ENCODE measurements at places on chromosomes 6 and 20.

DNA sequence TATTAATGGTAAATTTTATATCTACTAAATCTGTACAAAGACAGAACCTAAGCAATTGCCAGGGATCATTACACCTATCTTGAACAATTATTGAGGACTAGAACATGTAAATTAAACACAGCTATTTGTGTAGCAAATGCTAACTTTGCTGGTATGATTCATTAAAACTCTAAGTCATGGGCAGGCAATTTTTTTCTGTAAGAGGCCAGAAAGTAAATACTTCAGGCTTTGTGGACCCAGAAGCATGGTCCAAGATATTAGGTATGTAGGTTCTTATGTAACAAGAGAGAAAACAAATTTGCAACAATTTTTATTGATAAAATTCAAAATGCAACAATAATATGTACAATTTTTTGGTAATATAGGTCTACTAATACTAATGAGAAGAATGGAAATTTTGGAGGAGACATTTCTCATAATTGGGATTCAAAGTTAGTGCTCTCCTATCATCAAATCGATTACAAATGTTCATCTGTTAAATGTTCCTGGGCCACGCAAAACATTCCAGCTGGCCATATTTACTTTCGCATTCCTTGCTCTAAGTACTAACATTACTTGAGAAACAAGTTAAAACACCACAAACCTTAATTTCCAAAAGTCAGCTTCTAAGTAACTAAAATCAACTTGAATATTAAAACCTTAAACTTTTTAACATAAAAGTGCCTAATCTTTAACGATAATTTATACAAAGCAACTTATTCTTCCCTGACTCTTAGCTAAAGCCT, 4.3 kb downstream of the TMEM30A start:
- DNase-seq, result no peak

DNA sequence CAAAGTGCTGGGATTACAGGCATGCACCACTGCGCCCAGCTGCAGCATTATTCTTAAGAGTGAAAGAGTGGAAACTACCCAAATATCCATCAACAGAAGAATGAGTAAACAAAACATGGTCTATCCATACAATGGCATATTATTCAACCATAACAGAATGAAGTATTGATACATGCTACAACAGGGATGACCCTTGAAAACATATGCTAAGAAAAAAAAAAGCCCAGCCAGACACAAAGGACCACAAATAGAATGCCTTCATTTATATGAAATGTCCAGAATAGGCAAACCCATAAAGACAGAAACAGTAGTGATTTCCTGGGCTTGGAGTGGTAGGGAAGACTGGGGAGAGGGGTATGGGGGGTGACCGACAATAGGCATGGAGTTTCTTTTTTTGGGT, 7.1 kb downstream of the TUBB2B start:
- DNase-seq, result no peak

- no peak for DNase-seq
Observed at GRCh38 chr6:84422380-84422968, 195.0 kb upstream of the CEP162 start.

- DNase-seq, result no peak
Observed at GRCh38 chr6:99589290-99589672, 17.4 kb upstream of the PRDM13 start.

DNA sequence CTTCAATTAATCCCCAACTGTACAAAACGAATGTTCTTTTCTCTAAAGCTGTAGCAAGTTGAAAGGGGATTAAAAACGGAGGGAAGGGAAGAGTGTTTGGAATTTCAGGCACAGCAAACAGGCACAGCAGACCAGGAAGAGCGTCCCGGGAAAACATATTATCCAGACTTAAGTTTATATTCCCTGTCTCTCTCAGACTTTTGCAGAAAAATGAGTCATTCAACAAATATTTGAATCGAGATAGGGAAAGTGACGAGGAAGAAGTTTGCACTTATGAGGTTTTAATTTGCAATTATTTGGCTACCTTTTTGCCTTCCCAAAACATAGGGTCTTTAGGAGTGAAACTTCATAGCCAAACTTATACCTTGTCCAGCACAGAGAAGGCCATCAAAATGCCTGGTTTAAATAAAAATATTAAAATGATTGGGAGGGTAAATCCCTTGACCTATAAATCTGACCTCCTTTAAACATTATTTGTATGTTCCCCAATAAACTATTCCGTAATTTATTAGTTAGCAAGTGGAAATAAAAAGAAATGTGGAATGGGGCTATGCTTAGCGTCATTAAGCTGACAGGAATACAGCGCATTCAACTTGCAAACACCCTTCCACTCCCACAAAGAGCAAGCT, 16.0 kb downstream of the HFE start:
- no peak for DNase-seq

DNA sequence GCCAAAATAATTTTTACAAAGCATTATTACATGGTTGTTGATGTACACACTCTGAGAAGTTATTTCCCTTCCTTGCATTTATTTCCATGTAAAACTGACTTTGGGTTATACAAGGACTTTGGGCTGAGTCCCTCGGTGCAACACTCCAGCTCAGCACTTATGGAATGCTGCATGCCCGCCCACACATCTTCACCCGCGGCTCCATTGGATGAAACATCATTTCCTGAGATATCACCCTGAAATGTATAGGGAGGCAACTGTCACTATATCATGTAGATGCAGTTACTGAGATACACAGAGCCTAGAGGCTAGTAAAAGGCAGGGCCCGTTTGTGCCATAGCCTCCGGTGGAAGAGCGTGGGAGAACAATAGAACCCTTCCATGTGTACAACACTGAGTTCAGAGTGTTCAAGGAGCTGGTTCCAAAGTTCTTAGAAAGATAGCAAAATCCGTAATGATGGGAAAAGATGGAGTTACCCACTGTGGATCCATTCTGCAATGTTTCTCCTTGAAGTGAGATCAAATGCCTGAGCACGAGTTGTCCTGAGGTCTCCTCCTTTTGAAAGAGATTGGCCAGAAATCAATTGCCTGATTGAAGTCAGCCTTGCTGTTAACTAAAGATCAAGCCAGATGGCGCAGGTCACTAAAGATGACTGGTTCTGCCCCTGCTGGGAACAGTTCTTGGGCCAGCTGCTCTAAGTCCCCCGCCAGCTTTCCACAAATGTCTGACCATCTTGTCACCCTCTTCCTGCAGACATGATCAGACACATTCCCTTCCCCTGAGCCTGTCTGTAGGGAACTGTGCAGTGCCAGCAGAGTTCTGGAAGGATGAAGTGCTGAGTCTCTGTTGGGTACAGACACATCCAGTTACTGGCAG, 100.9 kb upstream of the IYD start:
- no peak for DNase-seq

DNA sequence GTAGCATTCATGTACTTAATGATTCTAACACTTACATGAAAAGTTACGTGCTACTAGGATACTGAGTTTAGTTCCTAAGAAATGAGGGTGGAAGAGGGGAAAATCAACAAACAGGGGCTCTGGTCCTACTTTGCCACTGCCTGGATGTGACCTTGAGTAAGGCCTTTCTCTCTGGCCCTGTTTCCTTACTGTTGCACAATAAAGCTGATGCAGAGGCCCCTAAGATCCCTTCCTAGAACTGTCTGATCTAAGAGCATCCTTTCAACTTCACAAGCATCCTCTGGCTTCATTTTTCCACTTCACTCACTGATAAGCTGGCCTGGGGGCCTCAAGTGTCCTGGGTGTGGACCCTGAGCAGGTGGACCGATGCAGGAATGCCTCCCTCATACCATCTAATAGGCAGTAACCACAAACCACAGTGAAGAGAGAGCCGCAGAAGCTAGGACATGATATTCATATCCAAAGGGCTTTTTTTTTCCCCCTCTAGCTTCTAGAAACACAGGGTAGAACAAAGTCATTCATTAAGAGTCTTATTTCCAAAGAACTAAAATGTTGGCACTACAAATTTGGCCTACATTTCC, 21.6 kb downstream of the FKBP1A start:
- DNase-seq, result no peak

DNA sequence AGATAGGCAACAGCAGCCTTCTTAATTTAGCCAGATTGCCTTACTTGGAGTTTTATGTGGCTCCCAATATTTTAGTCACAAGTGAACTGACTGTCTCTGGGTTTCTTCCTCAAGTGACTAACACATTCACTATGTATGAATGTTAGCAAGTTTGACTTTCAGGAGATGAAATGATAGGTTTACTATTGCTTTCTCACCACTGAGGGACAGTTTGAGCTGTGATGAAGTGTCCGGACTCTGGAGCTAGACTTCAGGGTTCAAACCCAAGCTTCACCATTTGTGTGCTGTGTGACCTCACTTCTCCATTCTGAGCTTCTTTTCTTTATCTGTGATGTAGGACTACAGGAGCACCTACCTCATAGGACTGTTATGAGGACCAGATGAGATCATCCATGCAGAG, 8.2 kb downstream of the DHX35 start:
- DNase-seq, result no peak

- no peak for DNase-seq
Observed at GRCh38 chr6:109008054-109008453, 86.6 kb downstream of the SESN1 start.

- DNase-seq, result no peak
Observed at GRCh38 chr6:46052479-46052878, 36.8 kb upstream of the CLIC5 start.

DNA sequence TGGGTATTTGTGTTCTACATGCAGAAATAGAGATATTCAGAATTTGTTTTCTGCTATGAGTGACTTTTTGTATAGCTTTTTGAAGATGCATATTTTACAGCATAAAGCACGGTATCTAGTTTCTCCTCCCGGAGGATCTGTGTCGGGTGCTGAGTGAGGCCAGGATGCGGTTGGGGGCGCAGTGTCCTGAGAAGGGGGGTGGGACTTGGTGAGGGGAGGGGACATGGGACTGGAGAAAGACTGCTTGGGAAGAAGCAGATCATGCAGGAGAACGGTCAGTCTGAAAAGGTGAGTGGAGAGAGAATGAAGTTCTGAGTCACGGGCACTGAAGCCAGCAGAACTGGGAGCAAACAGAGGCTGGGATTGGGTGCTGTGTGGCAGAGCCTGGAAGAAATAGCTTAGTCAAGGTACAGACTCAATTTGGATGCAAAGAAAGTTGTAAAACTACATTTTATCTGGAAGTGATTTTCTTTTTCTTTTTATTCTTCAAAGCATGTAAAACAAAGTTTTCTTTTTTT, 44.0 kb downstream of the STX11 start:
- no peak for DNase-seq

DNA sequence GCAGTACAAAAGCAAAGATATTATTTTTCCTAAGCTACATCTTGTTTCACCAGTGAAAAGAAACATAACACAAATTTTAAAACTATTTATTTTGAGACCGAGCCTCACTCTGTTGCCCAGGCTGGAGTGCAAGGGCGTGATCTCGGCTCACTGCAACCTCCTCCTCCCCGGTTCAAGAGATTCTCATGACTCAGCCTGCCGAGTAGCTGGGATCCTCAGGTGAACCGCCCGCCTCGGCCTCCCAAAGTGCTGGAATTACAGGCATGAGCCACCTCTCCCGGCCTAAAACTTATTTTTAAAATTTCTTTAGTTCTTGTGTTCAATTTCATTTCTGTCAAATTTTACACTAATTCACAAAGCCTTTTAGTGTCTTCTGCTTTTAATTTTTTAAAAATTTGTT, 5.9 kb downstream of the SRSF12 start:
- DNase-seq, result no peak

- no peak for DNase-seq
Observed at GRCh38 chr6:6909111-6909510, 198.7 kb upstream of the RREB1 start.

DNA sequence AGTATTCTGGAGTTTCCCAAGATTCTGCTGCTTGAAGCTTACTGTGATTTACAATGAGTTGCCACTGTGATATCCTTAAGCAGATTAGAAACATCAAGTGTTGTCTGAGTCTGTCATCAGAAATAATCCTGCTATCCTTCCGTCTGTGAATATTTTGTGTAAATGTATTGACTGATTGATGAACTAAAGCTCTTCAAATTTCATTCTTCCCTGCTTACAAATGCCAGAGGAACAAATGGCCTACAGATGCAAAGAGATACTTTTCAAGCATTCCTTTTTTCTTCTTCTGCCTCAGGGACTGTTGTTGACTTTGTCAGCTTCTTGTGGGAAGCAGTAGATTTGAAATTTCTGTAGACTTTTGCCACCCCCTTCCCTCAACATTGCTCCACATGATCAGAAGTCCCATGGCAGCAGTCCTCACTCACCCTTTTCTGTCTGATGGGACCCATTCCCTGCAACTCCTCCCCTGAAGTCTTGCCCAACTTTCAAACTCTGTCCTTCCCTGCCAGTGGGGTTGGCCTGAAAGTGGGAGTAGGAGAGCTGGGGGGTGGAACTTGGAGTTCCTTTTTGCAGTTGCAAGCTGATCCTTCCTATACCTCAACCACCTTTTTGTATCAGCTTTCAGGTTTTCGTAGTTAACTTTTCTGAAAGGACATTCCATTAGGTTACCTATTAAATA, 38.5 kb upstream of the MLIP start:
- DNase-seq, result no peak

GRCh38 chr6:148513145-148514071, 170.8 kb downstream of the SASH1 start:
- DNase-seq, result no peak

GRCh38 chr6:48111143-48111506, at the start of gene PTCHD4:
PTCHD4 (minus strand) TSS chr6:48111197; CDS start chr6:48068957, 42,240 bp downstream.
- DNase-seq, result no peak

DNA sequence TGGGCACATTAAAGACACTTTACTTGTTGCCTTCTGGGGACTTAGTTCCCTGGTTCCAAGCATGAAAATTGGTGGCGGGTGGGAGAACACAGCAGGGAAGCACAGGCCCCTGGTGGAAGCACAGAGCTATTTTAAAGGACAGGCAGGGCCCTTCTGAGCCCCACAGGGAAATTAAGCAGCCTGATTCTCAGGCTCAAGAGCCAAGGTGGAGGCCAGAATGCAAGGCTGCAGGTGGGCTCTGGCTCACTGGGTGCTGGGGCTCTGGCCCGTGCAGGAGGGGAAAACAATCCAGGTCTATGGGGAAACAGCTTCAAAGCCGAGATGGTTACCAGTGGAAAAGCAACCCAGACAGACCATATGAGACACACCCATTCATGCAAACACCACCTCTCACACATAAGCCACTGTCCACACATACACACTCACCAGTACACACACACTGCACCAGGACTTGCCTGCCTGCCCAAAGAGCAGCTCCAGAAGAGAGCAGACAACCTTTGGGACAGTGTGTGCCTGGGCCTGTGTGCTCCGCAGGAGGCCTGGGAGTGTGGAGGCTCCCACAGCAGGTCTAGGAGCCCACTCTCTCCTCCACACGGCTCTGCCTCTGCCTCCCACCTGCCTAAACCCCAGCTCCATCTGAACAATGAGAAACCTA, 30.6 kb downstream of the TFEB start:
- no peak for DNase-seq

- no peak for DNase-seq
Observed at GRCh38 chr6:81727876-81728517, 24.5 kb downstream of the TENT5A start.

Data from activated CD4-positive, alpha-beta T cell treated with anti-CD3 and anti-CD28 coated beads, Interleukin-2, amount 50 U/mL, for 1 hour (primary cell).